HFFc6 (cell line): ENCODE measurements at places on chromosomes 1 and 21. TPM values are rescaled to one million over a fixed set of nuclear protein-coding genes. Genes with fewer than 3 reads are reported as not detected.

Gene PIGR
- 0.14 to 0.47 TPM (median 0.23 TPM) in 3 replicates for total RNA-seq

Gene COL8A2
- 2.5 to 5.6 TPM (median 5.4 TPM) in 3 replicates for total RNA-seq

Gene KRTAP7-1
- total RNA-seq, result not detected in 3 replicates

Gene KRTAP15-1
- not detected in 3 replicates for total RNA-seq

Gene TCEA3
- 6.1 to 7.0 TPM (median 6.2 TPM) in 3 replicates for total RNA-seq

Gene WDR47
- 13.8 and 16.4 TPM in 2 replicates for total RNA-seq

Gene SAMD13
- 0.63 to 0.66 TPM in 2 of 3 replicates, not detected in the other for total RNA-seq

Gene TLR5
- not detected in 3 replicates for total RNA-seq

Gene CATSPERE
- total RNA-seq, result 0.22 to 0.64 TPM (median 0.25 TPM) in 3 replicates

Gene GOLT1A
- total RNA-seq, result not detected in 3 replicates

Gene SPATA46
- total RNA-seq, result not detected in 3 replicates

Gene NPPA
- total RNA-seq, result not detected in 3 replicates

Gene DDAH1
- 235 to 296 TPM (median 264 TPM) in 3 replicates for total RNA-seq

Gene FAM167B
- 1.2 to 1.8 TPM (median 1.7 TPM) in 3 replicates for total RNA-seq

Gene LDLRAD1
- not detected in 3 replicates for total RNA-seq

Gene NECTIN4
- not detected in 3 replicates for total RNA-seq

Gene ALX3
- 1.1 to 10.0 TPM (median 9.5 TPM) in 3 replicates for total RNA-seq

Gene CDC7
- total RNA-seq, result 4.7 to 8.2 TPM (median 5.8 TPM) in 3 replicates

Gene AUNIP
- 1.7 to 3.6 TPM (median 3.3 TPM) in 3 replicates for total RNA-seq

Gene SPRR1A
- not detected in 3 replicates for total RNA-seq

Gene TMPRSS3
- total RNA-seq, result not detected in 3 replicates

Gene CCDC17
- 0.25 to 0.67 TPM (median 0.64 TPM) in 3 replicates for total RNA-seq

Gene DRAXIN
- not detected in 3 replicates for total RNA-seq

Gene SPATA21
- not detected in 3 replicates for total RNA-seq

Gene NFIA
- 9.2 to 10.5 TPM (median 10.3 TPM) in 3 replicates for total RNA-seq

Gene HSD3B2
- total RNA-seq, result not detected in 3 replicates

Gene RGS8
- not detected in 3 replicates for total RNA-seq

Gene PYHIN1
- not detected in 3 replicates for total RNA-seq

Gene CLDN19
- total RNA-seq, result not detected in 3 replicates

Gene PIK3CD
- total RNA-seq, result 7.3 and 13.9 TPM in 2 replicates

Gene LMX1A
- total RNA-seq, result not detected in 3 replicates

Gene RCSD1
- total RNA-seq, result not detected in 3 replicates

Gene DYRK3
- total RNA-seq, result 24.2 to 28.7 TPM (median 24.6 TPM) in 3 replicates
